ENCODE measurements at places on chromosomes 12 and 14.

GRCh38 chr14:100524933-100525243 lies 62.3 kb downstream of the BEGAIN start:
- peak; percentile 42 for ATAC-seq

GRCh38 chr14:63662776-63663175 lies 21.1 kb upstream of the WDR89 start:
- ATAC-seq, result no peak

DNA sequence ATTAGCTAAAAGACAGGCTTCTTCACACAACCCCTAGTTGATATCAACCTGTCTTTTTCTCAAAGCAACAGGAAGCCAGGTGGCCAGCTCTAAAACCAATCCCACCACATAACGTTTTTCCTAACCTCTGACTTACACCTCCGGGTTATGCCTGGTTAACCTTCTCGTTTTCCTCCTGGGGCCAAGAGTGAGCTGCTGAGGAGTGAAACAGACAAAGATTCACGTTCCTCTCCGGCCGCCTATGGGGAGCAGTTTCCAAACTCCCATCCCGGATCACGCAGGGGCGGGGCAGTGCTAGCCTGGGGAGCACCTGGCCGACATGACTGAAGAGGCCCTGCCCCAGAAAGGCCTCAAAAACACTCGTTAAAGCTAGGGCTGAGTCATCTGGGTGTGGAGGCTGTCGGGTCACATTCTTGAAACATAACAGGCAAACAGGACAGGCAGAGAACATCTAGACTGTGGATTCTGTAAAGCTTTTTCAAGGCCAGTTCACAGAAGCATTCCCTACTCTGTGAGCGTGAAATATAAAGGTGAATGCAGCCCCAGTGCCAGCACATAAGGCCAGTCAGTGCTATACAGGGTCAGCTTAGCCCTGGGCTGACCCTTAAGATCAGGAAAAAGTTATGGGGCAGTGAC lies 25.9 kb upstream of the LGALS3 start:
- peak; percentile 74 for ATAC-seq

DNA sequence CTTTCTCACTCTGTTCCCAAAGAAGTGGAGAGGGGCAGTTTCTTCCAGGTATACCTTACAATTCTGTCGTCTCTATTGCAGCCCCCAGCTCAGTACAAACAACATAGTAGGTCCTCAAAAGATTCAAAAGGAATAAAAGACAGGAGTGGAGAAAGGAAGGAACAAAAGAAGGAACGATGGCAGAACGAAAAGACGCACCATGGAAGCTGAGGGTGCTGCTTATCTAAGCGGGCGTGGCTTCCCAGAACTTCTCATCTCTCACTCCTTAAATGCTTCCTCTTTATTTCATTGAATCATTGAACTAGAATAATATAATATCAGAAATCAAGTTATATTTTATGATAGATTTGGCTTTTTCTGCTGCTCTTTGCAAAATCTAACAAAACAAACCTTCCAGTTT lies 13.7 kb upstream of the LTA4H start:
- ATAC-seq, result no peak

DNA sequence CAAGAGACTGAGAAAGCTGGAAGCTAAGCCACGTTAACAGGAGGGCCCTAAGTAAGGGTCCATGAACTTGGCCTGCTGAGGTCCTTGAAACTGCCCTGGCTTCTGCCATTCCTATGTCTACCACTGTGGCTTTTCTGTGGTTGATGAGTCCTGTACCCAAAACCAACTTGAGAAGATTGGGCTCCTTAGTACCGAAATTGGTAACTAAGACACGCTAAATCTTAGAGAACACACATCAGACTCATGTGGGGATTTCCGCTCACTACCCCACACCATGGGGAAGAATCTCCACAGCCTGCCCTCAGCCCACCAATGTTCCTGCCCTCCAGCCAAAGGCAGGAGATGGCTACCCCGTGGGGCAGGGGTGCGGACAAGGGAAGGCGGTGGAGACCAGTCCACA lies 232.9 kb downstream of the SPTSSA start:
- peak; percentile 87 for ATAC-seq

- ATAC-seq, result no peak
These were observed 46.7 kb downstream of the NOPCHAP1 start for GRCh38 chr12:105032703-105033357.

GRCh38 chr12:111585690-111586089 lies 13.4 kb downstream of the ATXN2 start:
- no peak for ATAC-seq

DNA sequence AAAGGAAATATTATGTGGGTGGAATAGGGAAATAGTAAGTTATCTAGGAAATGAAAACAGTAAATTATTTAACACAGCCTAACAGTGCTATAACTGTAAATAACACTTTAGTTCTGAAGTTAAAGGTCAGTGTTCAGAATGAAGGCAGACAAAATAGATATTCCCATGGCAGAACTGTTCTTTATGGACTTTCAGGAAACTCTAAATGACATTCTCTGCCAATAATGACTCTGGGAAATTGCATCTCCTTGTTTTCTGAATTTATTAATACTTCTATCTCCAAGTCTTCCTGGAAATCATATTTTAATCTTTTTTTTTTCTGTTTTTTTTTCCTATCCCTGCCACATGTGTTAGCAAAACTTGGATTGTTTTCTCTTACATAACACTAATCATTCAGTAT lies 101.4 kb downstream of the PDE3A start:
- ATAC-seq, result no peak

DNA sequence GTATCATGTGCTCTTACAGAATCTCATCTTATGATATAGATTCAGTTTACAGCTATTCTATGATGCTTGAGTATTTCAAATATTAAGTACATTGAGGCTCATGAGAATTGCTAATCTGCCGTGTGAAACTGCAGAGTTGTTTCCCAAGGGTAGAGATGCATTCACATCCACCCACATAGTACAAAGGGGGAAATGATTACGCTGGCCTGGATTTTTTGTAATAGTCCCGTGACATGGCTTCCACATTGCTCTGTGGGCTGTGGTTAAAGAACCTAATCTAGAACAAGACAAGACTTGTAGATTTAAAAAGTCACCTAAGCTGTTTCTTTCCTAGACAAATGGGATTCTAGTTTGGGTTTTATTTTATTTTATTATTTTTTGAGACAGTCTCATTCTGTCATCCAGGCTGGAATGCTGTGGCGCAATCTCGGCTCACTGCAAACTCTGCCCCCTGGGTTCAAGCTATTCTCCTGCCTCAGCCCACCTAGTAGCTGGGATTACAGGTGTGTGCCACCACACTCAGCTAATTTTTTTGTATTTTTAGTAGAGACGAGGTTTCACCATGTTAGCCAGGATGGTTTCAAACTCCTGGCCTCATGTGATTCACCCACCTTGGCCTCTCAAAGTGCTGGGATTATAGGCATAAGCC lies 13.0 kb upstream of the RIOX1 start:
- ATAC-seq, result peak; percentile 79

- ATAC-seq, result no peak
These were observed 99.6 kb upstream of the PDE3A start for GRCh38 chr12:20268771-20269170.

DNA sequence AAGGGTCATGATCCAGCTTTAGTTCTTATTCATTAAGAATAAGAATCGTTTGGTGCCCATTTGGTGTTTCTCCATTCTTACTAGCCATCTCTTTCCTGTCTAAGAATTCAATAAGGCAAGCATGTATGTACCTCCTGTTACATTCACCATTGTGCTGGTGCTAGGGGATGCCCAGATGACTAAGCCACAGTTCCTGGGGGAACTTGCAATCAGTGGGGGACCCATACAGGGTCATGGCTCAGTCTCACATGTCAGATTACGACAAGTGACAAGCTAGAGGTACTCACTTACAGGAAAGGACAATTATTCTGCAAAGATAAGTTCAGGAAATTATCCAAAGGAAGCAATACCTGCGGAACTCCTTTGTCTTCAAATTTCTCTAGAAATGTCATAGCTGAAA lies 125.4 kb downstream of the STXBP6 start:
- no peak for ATAC-seq

DNA sequence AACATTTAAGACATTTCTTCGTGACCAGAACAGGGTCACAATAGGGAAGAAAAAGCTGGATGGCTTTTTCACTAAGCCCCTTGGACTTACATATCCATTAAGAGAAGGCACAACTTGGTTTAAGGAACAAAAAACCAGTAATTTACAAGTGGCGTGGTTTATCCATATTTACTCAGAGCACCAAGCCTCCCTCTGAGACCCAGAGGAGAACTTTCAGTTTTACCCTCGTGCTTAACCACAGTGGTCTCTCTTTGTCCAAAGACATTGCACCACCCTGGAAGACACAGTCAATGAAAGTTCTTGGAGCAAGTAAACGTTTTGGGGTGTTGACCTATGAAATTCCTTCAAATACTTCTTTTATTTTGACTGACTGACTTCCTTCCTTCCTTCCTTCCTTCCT lies 52.5 kb downstream of the SSPN start:
- no peak for ATAC-seq

- ATAC-seq, result no peak
These were observed 44.1 kb upstream of the DYNC1H1 start for GRCh38 chr14:101920271-101920670.

DNA sequence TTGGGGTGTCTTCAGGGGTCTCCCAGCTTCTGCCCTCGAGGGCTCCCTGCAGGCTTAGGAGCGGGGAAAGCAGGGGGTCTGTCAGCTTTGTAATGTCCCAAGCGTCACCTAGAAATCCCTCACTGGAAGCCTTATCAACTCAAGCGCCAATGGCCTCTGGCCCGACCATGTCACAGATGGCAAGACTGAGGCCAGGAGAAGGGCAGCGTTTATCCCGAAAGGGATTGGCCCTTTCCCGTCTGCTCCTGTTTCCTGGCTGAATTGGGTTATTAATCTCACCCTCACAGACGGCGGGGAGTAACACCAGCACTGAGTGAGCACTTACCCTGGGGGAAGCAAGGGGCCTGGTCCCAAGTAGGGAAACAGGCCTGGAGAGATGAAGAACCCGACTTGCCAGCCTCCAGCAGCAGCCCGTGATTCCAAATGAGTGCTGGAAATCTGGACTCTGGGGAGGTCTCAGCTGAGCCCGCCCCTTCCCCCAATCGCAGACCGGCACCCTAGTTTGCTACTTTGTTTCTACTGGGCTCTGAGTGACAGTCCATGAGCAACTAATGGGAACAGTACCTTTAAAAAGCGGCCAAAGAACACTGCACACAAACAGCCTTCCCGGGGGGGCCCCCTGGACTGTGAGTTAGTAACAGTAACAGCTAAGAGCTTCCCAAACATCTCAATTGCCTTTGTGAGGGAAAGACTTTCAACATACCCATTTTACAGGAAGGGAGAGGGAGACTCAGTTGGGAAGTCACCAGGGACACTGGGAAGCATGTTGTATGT lies 2.1 kb upstream of the NCOR2 start:
- ATAC-seq, result no peak

GRCh38 chr12:61854902-61855301 lies 405.3 kb upstream of the USP15 start:
- no peak for ATAC-seq

DNA sequence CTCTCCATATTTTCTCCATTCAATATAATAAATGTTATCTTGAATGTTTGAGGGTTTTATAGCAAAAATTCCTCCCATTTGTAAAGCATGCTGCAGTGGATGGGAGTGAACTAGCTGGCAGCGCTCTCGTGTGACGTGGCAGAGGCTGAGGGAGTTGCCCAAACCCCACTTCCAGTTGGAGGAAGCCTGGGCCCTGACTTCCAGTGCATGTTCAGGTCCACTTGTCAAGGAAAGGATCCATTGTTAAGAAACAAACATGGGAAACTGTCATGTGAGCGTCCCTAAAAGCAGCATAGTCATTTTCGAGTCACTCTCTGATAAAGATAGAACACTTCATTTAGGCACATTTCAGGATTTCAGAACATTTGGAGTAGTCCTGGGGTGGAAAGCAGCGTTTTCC lies 116.6 kb downstream of the SLC25A47 start:
- ATAC-seq, result no peak

- no peak for ATAC-seq
These were observed 31.9 kb downstream of the TSPAN8 start for GRCh38 chr12:71125949-71126348.

DNA sequence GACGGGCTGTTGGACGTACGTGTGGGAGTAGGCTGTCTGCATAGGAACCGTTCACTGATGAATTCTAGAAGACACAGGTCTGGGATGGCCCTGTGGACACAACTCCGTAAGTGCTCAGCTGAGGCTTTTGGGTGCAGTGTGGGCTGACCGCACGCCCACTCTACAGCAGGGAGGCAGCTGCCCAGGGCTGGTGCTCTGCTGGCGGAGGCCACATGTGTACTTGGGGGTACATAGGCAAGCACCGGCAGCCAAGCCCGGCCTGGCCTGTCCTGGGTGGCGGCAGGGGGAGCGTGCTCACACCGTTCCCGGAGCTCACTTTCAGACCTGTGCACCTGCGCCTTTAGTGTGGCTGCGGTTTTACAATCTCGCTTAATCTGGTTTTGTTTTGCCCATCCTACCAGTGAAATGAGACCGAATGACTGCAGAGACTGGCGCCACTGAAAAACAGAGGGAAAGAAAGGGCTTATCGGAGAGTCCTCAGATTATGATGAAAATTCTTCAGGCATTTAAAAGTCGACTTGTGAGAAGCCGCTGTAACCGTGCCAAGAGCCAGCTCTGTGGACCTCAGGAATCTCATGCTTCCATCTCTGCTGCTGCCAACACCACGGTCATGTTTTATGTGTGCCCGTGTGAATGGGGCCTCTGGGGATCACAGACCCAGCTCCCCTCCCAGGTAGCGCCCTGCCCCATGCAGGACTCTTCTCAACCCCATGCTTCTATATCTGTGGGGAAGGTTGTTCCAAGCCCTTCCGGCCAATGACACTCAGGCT lies 45.8 kb downstream of the SSH1 start:
- ATAC-seq, result no peak

- no peak for ATAC-seq
These were observed 475.6 kb downstream of the PDZRN4 start for GRCh38 chr12:41663598-41664265.
